ENCODE measurements at places on chromosomes 6 and 20.

DNA sequence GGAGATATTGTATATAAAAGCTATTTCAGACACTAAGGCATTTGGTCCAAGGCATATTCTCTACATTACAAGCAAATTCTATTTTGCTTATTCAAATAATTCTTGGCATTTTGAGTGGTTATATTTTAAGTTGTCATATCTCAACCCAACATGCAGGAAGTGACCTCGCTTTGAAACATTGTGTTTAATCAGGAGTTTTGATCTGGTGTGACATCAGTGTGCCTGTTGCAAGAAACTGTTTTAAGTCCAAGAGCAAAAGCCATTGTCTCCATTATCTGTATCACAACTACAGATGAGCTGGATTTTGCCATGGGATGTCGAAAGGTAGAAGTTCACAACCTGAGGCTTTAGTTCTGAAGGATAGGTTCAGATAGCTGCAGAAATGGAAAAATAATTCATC, 509.9 kb upstream of the ID4 start:
- no peak for DNase-seq

DNA sequence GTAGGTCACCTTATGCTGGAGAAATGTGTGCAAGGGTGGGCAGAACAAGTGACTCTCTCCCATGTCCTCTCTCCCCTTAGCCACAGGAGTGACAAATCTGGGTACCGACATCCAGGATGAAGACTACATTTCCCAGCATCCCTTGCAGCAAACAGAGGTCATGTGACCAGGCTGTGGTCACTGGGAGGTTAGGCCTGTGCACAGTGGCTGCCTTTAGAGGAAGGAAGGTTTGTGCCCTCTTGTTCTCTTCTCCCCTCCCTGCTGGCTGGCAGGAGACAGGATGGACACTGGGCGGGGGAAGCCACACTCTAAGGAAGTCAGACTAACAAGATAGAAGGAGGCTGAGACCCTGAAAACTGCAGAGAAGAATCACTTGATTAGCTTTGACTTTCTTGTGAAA, 360.2 kb downstream of the PREX1 start:
- no peak for DNase-seq

GRCh38 chr20:58233881-58234528, 5.6 kb upstream of the ANKRD60 start:
- no peak for DNase-seq

- DNase-seq: no peak
These were observed 117.5 kb downstream of the KCNQ5 start for GRCh38 chr6:72739368-72739779.

DNA sequence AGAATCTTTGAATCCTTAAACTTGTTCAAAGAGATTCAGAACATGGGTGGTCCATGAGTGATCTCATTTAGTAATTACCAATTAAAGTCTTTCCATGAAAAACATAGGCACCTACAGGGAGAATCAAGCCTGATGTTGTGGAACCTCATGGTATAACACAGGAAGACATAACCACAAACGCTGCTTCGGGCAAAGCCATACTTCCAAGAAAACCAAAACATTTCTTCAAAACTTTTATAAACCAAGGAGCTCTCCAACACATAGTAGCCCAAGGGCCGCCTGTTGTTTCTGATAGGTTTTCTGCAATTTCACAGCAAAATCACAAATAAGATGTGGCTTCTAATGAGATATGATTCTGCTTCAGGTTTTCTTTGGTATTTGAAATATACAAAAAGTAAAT, 2.5 kb downstream of the CHD6 start:
- DNase-seq: no peak

DNA sequence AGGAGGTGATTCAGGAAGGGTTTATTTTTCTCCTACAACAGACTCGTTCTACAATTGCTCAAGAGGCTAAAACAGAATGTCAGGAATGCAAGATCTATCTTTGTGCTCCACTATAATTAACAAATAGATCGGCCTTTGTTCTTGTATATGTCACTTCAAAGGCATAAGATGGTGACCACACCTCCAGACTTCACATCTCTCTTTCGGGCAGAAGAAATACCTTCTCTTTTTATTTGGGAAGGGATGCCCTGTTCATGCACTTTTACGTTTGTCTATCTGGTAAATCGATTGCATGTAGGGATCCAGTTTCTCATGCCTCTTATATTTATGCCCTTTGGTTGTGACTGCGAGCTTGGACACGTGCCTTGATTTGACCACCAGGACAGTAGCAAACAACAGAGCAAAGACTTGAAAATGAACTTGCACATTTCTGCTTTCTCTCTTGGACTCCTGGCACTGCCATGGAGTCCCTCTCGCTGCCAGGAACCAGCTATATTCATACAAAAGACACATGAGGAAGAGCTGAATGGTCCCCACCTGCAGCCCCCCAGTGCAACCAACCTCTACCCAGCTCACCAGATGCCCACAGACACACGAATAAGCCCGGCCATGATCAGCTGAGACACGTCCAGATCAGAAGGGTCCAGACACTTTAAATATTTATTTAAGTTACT, 219.8 kb upstream of the STXBP5 start:
- no peak for DNase-seq

DNA sequence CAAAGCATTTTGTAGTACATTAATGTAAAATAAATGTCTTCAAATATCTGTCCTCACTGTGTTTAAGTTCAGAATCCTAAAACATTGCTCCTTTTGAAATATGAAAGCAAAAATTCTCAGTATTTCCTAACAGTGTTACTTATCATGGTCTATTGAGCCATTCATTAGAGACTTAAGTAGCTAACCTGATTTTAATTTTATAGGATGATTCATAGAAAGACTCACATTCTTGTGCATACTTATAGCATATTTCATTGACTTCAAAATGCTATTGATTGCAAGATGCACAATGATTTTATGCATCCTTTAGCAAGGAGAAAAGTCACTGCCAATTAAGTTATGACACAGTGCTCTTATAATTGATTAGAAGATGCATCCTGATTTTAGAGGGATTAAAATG, 85.7 kb downstream of the HIVEP1 start:
- no peak for DNase-seq
